HCEC 1CT (cell line): ENCODE measurements at places on chromosomes 5 and 9.

- no peak for DNase-seq
These were observed 38.4 kb downstream of the SLC12A7 start for GRCh38 chr5:1073239-1074102.

GRCh38 chr9:104118916-104119315 is 24.8 kb downstream of the SMC2 start:
- DNase-seq = no peak

DNA sequence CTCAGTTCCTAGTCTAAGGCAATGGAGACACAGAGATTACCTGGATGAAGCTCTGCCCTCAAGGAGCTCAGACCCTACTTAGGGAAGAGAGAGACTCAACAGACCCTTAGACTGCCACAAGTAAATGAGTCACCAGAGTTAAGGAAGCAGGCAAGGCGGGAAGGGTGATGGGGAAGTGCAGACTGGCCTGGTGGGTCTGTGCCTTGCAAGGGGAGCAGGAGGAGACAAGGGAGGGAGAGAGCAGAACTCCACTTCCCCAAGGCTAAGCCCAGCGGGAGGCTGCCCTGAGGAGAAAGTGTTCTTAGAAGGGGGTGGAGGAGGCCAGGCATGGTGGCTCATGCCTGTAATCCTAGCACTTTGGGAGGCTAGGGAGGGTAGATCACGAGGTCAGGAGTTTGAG is 83.7 kb downstream of the HRH2 start:
- DNase-seq = no peak

GRCh38 chr5:140205952-140206351 is 31.0 kb downstream of the CYSTM1 start:
- no peak for DNase-seq

DNA sequence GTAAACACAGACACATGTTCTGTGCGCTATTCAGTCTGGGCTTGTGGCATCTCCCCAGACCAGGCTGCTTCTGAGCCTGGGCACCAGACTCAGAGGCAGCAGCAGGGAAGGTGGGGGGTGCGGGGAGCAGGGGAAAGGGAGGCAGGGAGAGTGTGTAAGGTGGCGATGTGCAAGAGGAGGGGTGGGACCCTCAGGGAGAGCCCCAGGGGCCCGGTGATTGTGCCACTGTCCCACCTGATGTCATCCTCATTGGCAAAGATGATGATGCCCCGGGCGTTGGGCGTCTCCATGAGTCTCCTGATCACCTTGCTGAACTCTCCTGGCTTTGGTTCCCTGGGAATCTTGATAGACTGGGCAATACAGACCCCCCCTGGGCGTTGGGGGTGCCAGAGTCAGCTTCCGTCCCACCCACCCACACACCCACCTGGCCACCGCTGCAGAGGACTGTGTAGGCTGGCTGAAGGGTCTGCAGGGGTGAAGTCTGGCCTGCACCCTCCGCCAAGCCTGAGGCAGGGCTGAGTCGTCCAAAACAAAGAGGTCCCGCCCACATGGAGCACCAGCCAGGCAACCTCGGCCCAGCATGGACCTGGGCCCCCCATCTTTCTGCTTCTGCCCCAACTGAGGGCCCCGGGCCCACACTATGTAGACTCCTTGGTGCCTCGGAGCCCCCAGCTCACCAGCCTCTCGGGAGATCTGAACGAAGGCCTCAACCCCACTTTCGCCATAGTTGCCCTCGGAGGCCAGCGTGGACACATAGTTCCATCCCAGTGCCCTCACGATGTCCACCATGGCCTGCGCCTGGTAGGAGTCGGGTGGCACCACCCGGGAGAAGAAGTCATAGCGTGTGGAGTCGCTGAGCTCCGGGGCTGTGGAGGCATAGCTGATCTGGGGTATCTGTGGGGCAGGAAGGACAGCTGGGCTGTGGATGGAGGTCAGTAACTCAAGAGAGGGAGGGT is 3.7 kb downstream of the GRM6 start:
- DNase-seq = no peak

GRCh38 chr5:66417781-66418180 is 178.4 kb upstream of the MAST4 start:
- DNase-seq = no peak

DNA sequence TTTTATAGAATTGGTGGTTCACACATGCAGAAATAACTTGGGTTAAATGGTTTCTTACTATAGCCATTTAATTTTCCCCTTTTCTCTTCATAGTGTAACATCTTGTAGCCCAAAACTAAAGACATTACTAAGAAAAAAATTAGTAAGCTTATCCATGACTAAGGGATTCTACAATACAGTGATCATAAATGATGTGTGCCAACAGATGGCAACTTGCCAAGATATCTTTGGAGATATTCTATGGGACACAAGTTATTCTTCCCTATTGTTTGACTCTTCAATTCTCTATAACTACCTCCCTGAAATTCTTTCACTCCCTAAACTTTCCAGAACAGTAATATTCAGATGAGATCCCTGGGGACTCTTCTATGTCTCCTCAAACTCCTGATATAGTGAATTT is 580.6 kb downstream of the PTPRD start:
- no peak for DNase-seq

DNA sequence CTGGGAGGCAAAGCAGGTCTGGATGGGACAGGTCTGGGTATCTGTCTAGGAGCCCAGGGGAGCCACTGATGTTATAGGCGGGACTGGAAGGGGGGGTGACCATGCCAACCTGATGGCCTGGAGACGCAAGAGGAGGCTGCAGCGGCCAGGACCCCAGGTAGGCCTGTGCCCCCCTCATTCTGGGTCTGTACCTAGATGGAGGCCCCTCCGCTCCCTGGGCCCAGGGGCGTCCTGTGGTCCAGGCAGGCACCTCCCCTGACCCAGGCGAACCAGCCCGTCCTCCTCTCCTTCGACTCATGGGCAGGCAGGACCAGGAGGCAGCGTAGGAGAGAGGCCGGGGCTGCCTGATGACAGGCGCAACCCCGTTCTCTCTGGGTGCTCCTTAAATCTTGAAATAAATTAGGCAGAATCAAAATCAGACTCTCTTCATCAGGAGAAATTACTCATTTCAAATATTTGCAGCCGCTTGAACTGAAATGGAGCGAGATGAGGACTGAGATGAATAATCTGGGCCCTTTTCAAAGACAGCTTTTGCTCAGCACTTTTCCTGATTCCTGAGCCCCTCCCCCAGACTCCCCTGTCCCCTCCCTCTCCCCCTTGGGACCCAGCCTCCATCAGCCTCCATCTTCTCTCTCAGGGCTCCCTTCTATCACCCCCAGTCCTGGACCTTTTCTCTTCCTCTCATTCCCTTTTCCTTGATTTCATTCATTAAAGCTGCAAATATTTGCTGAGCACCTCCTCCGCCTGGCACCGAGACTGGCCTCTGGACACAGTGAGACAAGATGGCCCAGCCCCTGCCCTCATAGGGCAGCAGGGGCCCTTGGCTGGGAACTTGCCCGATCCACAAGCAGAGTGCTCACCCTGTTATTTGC is 46.8 kb upstream of the IER5L start:
- no peak for DNase-seq

- peak; percentile 34 for DNase-seq
These were observed 437.1 kb upstream of the TLE4 start for GRCh38 chr9:79134654-79135053.

DNA sequence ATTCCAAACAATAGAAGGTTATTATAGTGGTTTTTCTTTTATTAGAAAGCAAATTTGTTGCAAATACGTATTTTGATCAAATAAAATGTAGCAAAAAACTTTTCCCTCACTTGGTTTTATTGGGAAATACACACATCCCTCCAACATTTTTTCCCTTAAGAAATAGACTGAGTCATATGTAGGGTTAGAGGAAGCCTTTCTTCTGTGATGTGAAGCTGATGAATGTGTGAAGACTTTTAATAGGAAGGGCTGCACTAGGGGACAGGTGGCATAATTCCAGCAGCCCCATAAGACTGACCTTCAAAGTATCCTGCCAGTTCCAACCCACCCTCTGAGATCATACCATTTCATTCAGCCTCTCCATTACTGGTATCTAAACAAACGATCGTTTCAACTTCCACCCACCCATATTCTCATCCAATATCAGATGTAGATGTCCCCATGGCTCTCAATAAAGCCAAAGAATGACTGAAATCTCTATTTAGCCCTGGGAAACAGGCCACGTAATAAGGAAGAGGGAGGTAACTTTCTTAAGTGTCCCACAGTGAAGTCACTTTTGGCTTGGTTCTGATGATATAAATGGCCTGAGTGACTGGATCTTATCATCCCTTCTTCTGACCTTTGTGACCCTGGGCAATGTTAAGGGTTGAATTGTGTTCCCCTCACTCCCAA is 64.7 kb upstream of the LPAR1 start:
- DNase-seq = peak; percentile 39

DNA sequence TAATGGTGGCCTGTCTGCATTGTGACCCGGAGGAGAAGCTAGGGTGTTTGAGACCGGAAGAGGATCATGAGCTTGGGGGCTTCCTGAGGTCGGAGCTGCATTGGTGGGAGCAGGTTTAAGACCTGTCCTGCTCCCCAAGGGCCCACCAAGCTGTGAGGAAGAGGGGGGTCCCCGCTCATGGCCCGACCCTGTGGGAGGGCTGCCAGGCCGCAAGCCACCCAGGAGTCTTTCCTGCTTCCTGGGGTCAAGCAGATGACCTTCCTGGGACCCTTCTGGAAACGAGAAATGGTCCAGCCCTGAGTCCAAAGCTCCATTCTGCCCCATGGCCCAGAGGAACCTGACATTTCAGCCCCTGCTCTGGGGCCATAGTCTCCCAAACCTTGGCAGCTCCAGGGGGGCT is 61.5 kb upstream of the RNU6ATAC start:
- DNase-seq = no peak

DNA sequence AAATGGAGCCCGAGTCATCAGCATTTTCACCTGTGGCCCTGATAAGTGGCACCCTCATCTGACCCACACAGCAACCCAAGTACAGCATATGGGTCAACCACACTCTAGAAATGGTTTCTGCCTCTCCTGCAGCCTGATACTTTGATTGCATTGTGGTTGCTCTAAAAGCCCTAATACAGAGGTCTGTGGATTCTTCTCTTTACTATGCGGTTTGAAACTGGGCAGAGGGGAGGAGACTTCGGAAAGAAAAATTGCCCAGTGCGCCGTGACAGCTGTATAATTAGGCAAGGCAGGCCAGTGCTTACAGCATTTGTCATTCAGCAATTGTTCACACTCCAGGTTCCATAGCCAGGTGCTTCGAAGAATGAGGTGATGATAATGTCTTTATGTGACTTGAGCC is 361.0 kb downstream of the NFIB start:
- DNase-seq = no peak
